ENCODE measurements at places on chromosomes 13 and 19. TPM values are rescaled to one million over a fixed set of nuclear protein-coding genes. Genes with fewer than 3 reads are reported as not detected.
A peak's percentile ranks its signal among the peaks of the same experiment; 100 is the strongest.

GRCh38 chr19:41235480-41235879, 16.5 kb downstream of the AXL start:
- DNase-seq: no peak

- DNase-seq: no peak
Measured at GRCh38 chr13:73960474-73960873, 173.7 kb downstream of the KLF12 start.

DNA sequence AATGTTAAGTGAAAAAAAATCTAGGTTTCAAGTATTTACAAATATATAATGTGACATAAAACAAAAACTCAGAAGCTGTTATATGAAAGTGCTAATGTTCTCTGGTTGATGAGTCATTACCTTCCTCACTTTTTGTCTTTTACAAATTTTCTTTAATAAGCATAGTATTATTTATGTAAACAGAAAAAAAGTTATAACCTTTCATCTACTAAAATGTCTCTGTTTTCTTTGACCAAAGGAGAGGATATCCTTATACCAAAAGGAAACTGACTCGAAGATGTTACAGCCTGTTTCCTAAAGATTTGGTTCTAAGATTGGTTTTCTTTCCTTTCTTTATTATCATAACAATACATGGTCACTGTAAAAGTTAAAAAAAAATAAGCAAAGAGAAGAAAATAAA, 38.0 kb downstream of the RCBTB2 start:
- DNase-seq: no peak

- DNase-seq: no peak
Measured at GRCh38 chr13:64234255-64234654, 2818.6 kb upstream of the PCDH20 start.

- DNase-seq: no peak
Measured at GRCh38 chr19:16773259-16773658, 53.6 kb downstream of the NWD1 start.

DNA sequence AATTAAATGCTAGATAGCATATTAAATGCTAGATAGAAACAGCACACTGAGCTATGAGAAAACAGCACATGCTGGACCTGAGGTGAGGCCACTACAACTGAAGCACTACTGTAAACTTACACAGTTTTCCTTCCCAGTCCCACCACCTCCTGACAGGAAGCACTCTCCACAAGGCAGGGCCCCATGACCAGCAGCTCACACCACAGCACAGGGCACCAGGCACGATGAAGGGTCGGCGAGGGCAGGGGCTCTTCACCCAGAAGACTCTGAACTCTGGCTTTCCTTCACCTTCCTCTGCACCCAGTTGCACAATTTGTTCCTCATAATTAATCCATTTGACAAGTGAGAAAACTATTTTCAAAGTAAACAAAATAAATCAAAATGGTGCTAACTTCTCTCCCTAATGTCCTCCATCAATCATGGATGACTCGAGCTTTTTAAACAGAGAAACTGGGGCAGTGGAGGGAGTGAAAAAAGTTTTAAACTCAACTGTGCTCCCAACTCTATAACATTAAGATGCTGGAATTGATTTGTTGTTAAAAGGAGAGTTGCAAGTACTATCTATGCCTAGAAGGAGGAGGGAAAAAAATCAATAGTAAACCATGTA, 568.7 kb downstream of the UQCRFS1 start:
- DNase-seq: no peak

DNA sequence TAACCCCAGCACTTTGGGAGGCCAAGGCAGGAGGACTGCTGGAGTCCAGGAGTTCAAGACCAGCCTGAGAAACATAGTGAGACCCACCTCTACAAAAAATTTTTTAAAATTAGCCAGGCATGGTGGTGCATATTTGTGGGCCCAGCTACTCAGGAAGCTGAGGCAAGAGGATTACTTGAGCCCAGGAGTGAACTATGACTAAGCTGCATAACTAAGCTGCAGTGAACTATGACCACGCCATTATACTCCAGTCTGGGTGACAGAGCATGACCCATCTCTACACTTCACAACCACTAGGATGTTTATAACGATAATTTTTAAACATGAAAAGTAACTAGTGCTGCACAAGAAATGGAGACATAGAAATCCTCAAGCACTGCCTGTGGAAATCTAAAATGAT, 352.7 kb upstream of the SGCG start:
- no peak for DNase-seq

GRCh38 chr19:45952686-45953505, 20.8 kb downstream of the NOVA2 start:
- DNase-seq: peak; percentile 86

- DNase-seq: no peak
Measured at GRCh38 chr13:26847281-26847680, 86.7 kb upstream of the GPR12 start.

The CD22 gene
- total RNA-seq: 15.0 TPM

The CABP5 gene
- 0.43 TPM for total RNA-seq

DNA sequence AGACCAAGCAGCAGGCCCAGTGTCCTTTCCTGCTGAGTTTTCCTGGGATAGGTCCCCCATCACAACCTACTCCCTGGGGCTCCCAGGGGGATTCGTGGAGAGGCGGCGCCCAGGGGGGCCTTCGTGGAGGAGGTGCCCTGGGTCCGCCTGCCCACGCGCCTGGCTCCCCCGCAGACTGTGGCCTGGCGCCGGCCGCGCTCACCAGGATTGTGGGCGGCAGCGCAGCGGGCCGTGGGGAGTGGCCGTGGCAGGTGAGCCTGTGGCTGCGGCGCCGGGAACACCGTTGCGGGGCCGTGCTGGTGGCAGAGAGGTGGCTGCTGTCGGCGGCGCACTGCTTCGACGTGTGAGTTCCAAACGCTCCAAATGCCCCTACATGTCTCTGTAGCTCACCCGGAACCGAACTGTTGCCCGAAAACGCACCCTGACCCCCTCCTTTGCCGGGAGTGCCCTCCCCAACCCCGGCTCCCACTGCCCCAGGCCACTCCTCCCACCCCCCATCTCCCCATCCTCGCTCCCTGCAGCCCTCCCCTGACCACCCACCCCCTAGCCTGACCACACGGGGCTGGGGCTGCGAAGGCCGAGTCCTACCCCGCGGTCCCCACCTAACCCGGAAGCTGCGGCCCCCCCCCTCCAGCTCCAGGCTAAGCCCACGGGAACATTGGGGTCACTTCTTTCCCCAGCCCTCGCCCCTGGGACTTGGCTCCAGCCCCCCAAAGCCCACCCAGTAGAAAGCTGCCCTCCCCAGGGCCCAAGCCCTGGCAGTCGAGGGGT, 3.3 kb downstream of the TIMM13 start:
- DNase-seq: no peak

The FRY gene
- 25.9 TPM for total RNA-seq

GRCh38 chr19:406971-407510, 1.9 kb downstream of the C2CD4C start:
- DNase-seq: no peak

The GFY gene
- 0.24 TPM for total RNA-seq

The SHANK1 gene
- total RNA-seq: 4.5 TPM

GRCh38 chr13:61275251-61275650, 140.4 kb downstream of the PCDH20 start:
- DNase-seq: no peak

The SNAPC2 gene
- 72.5 TPM for total RNA-seq

The ZNF561 gene
- 37.7 TPM for total RNA-seq

The CYP4F11 gene
- total RNA-seq: 4.3 TPM

DNA sequence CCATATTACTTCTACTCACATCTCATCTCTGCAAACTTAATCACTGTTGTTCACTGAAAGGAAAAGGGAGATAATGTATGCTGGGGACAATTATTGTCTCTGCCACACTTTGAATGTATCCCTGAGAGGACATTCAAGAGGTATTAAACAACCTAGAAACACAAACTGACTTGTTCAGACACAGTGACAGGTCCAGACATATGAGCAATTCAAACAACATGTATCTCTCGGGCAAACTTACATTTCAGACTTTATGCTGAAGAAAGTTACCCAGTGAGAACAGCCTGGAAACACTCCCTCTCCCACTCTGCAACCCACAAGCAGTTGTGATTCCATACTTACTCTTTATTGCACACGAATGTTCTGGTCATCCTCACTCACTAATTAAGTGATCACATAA, 968.7 kb upstream of the SLC10A2 start:
- no peak for DNase-seq

- no peak for DNase-seq
Measured at GRCh38 chr13:90999401-90999800, 348.1 kb upstream of the MIR17HG start.

DNA sequence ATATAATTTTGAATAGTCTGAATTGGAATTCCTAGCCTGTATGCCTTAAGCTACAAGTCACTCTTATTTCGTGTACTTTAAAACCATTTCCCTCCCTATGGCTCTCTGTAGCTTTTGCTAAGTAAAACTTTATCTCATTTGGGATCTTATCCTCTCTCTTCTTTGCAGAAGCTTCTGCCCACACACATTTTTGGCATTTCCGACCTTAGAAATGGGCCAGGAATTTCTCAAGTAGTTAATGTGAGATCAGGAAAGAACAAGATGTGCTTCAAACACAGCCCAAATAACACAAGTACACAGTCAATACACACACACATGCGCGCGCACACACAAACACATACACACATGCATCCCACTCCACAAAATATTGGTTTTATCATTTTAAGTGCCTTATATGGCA, 931.0 kb upstream of the MIR17HG start:
- DNase-seq: peak; percentile 35

The ZNF433 gene
- 43.4 TPM for total RNA-seq

DNA sequence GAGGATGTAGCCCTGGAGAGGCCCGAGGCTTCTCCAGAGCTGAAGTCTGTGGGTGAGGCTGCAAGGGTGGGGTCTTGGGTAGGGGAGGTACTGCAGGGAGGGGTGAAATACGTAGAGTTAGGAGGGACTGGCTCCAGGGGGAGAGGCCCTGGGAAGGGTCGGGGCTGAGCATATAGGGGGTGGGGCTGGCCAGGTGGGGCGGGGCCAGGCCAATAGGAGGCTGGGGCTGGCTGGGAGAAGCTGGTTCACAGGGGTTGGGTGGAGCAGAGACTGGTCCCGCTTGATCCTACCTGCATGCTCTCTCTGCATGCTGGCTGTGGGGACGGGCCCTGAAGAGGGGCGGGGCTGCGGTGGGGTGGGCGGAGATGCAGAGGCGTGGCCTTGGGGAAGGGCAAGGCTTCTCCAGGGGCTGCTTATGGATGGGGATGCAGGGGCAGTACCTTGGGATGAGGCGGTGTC, 51.9 kb downstream of the CELF5 start:
- DNase-seq: peak; percentile 26

DNA sequence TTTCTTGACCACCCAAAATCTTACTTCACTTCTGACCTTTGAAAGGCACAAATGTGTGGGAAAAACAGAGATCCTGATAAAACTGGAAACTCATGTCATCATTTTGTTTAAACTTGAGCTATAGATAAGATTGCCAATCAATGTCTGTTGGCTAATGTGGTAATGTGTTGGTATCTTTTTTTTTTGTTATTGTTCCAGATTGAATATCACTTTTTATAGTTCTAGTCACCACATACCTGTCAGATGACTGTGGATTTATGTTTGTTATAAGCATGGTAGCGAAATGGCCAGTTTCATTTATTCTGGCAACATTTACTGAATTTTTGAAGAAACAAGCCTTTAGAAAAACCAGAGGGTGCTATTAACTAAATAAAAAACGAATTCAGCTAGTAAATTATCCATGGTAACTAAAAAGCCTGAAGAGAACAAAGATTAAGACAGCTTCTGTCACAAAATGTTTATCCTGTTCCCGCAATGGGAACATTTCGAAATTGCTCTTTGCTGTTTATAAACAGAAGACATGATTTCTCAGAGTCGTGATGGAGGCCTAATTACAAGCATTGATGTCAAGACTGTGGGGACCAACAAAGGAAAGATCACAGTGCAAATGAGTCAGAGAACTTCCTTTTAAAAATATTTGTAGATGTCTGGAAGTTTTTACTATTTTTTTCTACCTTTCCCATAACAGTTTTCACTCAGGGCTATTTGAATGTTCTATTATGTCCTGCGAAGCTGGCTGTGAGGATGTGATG, 82.9 kb upstream of the POSTN start:
- no peak for DNase-seq

DNA sequence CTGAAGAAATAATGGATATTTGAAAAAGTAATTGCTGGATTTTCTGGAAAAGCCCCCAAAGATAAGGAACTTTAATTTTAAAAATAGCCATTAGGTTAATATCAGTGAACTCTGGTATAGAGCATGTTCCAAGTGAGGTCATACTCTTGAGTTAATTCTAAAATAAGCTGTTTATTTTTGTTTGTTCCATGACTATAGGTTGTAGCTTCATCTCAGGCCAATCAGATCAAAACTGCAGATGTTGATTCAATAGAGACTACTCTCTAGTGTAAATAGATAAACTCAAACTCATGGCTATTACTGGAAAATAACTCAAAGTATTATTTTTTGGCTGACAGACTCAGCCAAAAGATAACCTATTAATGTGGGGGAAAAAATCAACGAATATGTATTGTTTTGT, 815.1 kb downstream of the DIAPH3 start:
- no peak for DNase-seq

The ZNF480 gene
- 4.6 TPM for total RNA-seq

DNA sequence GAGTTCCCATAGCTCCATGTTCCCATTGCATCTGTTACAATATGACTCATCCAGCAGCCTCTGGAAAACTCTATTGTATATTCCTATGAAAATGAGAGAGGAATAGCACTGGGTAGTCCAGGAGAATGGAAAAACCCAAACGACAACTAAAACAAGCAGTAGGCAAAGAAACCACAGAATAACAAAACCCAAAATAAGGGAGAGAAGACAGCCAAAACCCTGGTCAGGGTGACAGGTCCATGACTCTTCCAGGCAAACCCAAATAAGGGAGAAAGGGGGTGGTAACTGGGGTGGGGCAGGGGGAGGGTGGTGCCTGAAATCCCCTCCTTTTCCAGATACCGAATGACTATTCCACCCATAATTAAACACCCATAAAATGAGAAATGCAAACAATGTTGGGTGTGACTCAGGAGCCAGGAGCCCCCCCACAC, 4.0 kb upstream of the ZNF8 start:
- DNase-seq: no peak

DNA sequence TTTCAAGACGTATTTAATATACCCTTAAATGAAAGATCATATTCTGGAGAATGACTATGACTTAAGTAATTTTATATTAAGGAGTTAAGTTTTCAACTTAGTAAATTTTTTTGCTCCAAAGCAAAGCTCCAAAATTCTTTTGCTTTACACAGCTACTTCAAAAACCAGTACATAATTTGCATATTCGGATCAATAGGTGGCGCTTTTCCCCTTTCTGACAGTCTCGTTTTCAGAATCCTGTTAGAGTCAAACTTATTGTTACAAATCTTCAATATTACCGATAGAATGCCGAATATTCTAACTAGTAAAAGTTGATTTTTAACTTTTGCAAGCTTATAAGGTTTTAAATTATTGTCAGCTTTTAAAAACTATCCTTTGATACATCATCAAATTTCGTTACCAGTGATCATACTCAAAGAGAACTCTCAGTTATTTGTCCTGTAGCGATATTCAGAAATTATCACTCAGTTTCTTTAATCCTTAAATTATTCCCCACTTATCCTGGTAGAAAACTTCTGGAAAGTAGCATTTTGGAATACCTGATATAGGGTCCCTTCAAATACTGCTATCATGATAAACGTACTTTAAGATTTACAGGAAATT, 852.7 kb upstream of the KLHL1 start:
- no peak for DNase-seq

Measured in testis (tissue), 5 donors.